Endodermal cell (in vitro differentiated cells): ENCODE measurements at places on chromosomes 3 and 15.

- DNase-seq: no peak
Measured at GRCh38 chr3:27115352-27115751, 253.8 kb downstream of the NEK10 start.

GRCh38 chr3:71022551-71023335, 560.8 kb downstream of the FOXP1 start:
- peak; percentile 84 for DNase-seq

GRCh38 chr3:60030982-60031381, 981.2 kb upstream of the CFAP20DC start:
- DNase-seq: no peak

DNA sequence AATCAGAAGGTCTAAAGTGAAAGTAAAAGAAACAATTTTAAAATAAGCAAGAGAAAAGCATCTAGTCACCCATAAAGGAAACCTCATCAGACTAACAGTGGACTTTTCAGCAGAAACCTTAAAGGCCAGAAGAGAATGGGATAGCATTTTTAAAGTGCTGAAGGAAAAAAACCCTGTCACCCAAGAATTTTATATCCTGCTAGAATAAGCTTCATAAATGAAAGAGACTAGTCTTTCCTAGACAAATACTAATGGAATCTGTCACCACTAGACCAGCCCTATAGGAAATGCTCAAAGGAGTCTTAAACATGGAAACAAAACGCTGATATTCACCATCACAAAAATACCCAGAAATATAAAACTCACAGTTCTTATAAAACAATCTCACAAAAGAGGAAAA, 46.9 kb downstream of the TAMM41 start:
- no peak for DNase-seq

DNA sequence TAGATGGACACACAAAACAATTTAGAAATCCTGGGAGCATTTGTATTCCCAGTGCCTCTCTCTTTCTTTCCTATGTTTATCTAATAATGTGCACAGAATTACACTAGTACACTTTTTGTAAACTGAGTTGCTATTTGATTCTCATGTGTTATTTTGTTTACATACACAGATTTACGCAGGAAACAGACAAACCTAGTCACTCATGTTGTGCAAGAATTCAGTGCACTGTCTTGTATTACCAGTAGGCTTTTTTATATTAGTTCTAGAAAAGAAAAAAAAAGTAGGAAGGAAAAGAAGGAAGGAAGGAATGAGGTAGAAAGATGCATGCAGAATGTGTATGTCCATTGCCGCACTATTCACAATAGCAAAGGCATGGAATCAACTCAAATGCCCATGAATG, 257.4 kb downstream of the AGBL1 start:
- no peak for DNase-seq

DNA sequence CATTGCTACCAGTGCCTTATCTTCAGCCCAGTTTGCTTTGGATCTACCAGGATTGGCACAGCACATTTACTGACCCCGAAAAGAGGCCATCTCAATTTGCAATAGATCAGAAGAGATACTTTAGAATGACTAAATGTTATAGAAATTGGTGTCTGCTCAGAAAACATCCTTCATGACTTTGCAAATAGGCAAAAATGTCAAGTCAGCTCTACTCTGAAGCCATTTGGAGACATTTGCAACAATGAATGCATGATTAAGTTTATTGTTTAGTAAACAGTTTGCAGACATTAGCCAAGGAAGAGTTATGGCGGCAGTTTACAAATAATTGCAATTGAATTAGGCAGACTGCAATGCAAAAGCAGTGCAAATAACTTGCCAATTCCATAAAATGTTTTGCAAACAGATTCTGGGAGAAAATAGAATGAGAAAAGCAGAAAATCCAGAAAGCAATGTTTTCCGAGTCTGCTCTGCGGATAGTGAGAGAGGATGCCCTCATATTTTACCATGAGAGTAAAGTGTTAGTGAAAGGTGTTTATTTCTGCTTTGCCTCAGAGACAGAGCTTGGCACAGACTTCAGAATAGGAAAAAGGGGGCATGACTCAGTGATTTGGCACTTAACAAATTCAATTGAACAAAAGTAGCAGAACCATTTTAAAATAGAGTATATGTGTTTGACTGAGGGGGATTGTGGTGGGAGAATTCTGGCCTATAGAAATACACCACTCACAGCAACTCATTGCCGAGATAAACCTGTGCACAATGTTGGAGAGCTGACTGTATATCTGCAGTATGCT, 334.9 kb upstream of the NR2F2 start:
- DNase-seq: no peak

- DNase-seq: no peak
Measured at GRCh38 chr3:48215019-48215418, 8.3 kb upstream of the CAMP start.

GRCh38 chr15:70699890-70700289, 63.5 kb downstream of the UACA start:
- DNase-seq: no peak

GRCh38 chr15:77287385-77287784, 132.5 kb downstream of the PEAK1 start:
- DNase-seq: no peak

DNA sequence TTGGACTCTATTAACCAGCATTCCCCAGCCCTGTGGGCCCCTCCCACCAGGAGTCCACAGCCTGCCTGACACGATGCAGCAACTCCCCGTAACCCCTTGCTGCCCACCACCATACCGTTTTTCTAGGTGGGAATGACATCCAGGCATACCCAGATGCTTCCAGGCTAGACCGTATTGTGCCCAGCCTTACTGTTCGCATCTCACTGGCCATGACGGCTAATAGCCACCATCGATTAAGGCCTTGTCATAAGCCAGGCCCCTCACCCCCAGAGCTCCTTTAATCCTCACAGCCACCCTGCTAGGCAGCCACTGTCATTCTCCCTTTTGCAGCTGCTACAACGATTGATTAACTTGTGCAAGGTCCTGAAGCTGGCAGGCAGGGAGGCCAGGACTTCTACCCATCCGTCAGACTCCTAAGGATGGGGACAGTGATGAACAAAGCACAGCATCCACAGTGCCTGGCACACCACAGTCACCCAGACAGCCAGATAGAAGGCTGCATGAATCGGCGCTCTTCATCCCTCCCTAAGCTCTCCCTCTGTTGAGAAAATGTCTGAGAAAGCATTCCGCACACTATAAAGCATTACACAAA, 60.0 kb upstream of the FLNB start:
- DNase-seq: peak; percentile 52

GRCh38 chr3:172696357-172696756, 14.5 kb downstream of the NCEH1 start:
- DNase-seq: no peak

DNA sequence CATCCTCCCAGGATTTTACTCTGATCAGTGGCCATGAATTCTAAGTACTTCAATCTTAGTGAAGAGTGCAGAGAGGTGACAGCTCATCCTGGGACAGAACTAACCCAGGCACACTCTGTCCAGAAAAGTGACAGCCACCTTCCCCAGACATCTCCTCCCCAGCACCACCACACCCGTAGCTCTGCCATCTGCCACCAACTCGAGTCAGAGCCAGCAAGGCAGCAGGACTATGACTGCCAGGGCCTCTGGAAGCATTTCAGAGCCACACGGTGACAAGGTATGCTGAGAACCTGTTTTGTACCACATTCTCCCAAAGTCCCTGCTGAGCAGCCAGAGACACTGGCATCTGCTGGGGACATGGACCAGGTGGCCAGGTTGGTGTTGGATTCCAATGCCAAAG, 71.0 kb downstream of the NTRK3 start:
- DNase-seq: no peak
